ENCODE measurements at places on chromosomes 2 and 18.

- DNase-seq, result no peak
Observed at GRCh38 chr2:222042666-222043065, 256.1 kb downstream of the PAX3 start.

DNA sequence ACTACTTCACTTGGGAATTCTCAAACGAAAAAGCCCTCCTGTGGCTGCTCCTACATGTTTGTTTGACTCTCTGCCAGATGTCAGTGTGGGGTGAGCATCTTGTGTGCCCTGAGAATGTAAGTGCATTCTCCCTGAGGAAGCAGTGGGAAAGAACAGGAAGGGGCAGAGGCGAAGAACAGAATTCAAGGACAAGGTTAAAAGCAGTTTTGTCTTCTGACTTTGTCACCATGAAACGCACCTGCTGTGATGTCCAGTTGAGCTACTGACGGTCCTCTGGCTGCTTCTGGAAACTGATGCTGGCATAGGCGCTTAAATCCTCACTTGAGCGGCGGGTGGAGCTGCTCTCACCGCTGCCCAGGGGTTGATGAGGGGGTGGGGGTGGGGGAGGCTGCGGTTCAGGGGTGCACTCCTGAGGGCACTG, 4.9 kb downstream of the IRS1 start:
- no peak for DNase-seq

DNA sequence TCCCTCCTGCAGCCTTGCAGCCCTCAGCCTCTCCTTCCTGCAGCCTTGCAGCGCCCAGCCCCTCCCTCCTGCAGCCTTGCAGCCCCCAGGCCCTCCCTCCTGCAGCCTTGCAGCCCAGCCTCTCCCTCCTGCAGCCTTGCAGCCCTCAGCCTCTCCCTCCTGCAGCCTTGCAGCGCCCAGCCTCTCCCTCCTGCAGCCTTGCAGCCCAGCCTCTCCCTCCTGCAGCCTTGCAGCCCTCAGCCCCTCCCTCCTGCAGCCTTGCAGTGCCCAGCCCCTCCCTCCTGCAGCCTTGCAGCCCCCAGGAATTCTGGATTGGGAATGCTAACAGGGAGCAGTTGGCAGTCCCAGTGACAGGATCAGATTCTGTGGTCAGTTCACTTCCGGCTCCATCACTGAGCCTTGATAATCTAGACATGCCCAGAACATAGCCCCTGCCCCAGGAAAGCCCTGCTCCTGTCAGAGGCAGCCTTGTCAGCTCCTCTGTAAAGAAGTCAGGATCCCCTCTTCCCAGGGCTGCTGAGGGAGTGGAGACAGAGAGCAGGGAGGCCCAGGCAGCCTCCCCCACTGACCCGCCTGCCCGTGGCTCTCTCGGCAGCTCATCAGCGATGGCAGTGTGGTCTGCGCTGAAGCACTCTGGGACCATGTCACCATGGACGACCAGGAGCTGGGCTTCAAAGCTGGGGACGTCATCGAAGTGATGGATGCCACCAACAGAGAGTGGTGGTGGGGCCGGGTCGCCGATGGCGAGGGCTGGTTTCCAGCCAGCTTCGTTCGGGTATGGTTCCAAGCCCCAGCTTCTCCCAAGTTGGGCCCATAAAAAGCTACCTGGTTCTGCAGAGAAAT, 54.8 kb downstream of the FAM168B start:
- DNase-seq, result no peak

DNA sequence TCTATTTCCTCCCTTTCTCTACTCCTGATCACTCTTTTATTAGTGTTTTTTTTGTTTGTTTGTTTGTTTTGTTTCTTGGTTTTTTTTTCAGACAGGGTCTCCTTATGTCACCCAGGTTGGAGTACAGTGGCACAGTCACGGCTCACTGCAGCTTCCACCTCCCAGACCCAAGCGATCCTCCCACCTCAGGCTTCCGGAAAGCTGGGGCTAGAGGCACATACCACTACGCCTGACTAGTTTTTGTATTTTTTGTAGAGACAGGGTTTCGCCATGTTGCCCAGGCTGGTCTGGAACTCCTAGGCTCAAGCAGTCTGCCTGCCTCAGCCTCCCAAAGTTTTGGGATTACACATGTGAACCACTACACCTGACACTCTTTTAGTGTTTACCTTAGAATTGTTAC, 122.3 kb downstream of the ATL2 start:
- DNase-seq, result no peak

- DNase-seq, result no peak
Observed at GRCh38 chr2:3610415-3610814, 15.5 kb downstream of the COLEC11 start.

GRCh38 chr2:126655500-126656430, at the start of gene GYPC:
GYPC (plus strand) TSS chr2:126656158; CDS start chr2:126656264, 106 bp downstream.
- peak; percentile 16 for DNase-seq

DNA sequence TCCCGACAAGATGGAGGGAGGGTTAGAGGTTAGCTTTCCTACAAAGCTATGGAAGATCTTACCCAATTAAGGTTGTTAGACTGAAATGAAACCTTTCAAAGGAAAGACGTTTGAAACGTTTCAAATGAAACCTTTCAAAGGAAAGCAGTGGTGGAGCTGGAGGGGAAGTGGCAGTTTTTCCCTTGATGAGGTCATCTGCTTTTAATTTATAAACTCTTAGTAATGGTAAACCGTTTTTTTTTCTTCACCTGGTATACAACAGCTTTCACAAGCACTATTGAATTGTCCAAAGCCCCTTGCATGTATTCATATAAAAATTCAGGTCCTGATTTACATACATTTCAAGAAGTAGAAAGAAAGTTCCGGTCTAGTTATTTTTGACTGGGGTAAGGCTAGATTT, 7.4 kb downstream of the PMAIP1 start:
- no peak for DNase-seq

GRCh38 chr2:231344851-231345250, 50.7 kb upstream of the B3GNT7 start:
- no peak for DNase-seq

DNA sequence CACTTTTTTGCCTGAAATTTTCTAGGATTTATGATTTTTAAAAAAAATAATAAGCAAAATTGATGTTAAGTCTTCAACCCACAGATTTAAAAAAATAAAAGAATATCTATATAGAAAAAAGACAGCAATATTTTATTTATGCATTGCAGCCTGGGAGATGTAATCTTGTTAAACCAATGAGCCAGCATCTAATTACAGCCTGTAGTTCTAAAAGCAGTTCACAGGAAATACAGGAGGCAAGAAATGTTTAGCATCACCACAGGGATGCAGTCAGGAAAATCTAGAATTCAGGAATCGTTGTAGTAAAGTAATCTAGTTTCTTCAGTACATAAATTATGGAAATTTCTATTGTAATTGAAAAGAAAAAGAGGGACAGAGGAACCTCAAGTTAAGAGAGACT, 17.2 kb downstream of the UGGT1 start:
- DNase-seq, result no peak

- no peak for DNase-seq
Observed at GRCh38 chr18:13597068-13597467, 129.3 kb downstream of the FAM210A start.

DNA sequence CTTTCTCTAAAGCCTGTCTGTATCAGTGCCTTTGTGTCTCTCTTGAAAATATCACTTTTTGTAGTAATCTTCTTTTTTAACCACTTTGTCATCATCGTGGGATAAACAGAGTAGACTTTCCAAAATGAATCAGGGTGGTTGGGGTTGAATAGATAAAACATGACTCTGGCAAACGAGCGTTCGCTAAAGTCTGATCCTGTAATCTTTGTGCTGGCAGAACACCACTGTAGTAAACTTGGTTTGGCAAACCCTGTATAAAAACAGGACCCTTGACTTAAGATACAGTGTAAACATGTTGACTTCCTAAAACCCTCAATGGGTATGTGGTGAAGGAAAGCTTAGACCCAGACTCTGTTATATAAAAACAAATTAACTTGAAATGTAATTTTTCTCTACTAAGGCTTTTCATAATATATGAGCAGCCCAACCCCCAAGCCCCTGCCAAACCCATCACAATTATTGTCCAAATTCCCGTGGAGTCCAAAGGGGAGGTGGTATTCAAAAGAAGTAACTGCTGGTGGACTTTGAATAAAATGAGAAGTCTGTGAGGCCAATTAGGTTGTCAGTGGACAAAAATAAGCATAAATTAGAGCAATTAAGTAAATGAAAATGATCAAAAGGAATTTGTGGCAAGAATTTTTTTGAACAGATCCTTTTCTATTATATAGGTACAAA, 52.2 kb downstream of the COLEC12 start:
- no peak for DNase-seq

- no peak for DNase-seq
Observed at GRCh38 chr2:9971890-9972289, 20.4 kb downstream of the GRHL1 start.

- DNase-seq, result no peak
Observed at GRCh38 chr2:127859712-127860085, 1.7 kb upstream of the POLR2D start.

- no peak for DNase-seq
Observed at GRCh38 chr2:68388358-68388757, 23.3 kb downstream of the PLEK start.

DNA sequence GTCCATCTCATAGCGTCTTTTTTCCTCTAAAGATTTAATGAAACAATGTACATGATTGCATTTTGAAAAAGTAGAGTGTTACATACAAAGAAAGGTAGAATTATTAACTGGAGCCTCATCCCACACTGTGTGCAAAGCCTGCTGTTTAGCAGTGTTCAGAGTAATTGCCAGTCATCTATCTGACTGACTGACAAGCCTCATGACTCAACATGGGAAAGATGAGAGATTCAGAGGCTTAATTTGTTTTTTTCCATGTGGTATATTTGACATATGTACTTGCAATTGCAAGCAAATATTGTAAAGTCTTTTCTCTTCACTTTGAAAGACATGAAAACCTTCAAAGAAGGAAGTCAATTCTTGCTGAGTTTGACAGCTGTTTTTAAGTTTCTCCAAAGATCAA, 14.7 kb downstream of the PCARE start:
- DNase-seq, result no peak

DNA sequence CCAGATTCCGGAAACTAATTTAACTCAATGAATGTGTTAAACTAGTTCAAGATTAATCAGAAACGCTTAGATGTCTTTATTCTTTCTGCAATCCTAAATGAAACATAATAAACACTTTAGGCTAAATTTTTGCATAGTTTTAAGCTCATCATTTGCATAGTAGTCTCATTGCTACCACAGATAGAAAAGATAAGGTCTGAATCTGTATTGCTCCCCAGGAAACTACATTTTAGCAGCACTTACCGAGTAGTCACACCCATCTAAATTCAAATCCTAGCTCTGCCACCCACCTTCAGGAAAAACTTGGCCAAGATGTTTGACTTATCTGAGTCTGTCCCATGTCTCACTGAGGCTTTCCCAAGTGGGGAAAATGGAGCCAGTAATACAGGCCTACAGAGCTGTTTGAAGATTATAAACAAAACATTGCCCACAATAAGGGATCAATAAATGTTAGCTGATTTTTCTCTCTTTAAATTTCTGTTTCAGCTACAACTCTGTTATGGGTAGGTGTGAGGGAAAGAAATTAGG, 87.0 kb downstream of the GALNT3 start:
- no peak for DNase-seq

GRCh38 chr2:79612999-79613398, 100.1 kb downstream of the CTNNA2 start:
- no peak for DNase-seq

DNA sequence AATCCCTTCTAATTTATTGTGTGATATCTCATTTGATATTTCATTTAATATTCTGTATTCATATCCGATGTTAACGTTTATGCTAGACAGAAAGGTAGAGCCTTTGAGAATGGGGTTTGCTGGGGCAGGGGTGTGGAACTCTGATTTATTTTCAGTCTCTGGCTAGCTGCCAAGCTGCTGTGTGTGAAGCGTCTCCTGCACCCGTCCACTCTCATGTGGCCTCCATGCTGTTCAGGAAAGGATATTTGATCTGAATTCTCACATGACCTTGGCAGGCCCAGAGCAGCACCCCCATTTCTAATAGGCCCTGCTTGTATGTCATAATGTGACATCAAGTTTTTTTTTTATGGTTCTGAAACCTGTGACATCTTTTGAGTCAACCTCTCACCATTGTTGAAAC, 1.6 kb downstream of the IL1R1 start:
- DNase-seq, result no peak

- DNase-seq, result no peak
Observed at GRCh38 chr2:126664639-126665038, 8.7 kb downstream of the GYPC start.

- DNase-seq, result no peak
Observed at GRCh38 chr2:162887902-162888301, 49.3 kb upstream of the KCNH7 start.

DNA sequence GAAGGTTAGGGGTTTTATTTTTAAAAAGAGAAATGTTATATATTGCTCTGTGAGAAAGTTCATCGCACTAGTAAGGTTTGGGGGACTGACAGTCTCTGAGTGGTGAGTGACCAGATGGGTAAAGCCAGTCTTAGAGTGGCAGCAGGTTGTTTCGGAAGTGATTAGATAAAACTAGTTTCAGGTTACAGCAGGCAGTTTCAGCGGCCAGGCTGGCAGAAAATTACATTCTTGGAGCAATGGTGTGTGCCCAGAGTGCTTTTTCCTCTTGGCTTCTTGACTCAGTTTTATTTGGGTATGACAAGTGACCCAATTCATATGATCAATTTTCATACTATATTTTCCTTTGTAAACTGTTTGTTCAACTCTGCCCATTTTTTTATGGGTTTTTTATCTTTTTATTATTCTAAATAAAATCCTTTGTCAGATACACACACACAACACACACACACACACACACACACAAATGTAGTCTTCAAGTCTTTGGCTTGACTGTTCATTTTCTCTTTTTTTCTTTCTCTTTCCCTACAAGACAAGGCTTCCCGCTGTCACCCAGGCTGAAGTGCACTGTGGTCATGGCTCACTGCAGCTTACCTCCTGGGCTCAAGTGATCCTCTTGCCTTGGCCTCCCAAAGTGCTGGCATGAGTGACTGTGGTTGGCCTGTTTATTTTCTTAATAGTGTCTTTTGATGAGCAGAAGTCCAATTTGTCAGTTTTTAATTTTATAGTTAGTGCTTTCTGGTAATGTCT, 30.9 kb downstream of the RALBP1 start:
- DNase-seq, result no peak

GRCh38 chr2:120631236-120631635, 104.4 kb upstream of the GLI2 start:
- no peak for DNase-seq

- DNase-seq, result no peak
Observed at GRCh38 chr2:198695879-198696278, 761.9 kb downstream of the SATB2 start.

- no peak for DNase-seq
Observed at GRCh38 chr2:235594041-235594440, 100.2 kb downstream of the AGAP1 start.

GRCh38 chr2:8452296-8452695, 229.6 kb upstream of the ID2 start:
- no peak for DNase-seq

GRCh38 chr2:119338826-119339561, 27.6 kb downstream of the C2orf76 start:
- no peak for DNase-seq

- no peak for DNase-seq
Observed at GRCh38 chr2:19774805-19775176, 127.0 kb downstream of the TTC32 start.

GRCh38 chr2:124289615-124290014, 264.5 kb downstream of the CNTNAP5 start:
- no peak for DNase-seq

GRCh38 chr2:181421464-181421863, 35.7 kb upstream of the ITGA4 start:
- DNase-seq, result no peak
